ENCODE measurements at places on chromosomes 1 and 21. TPM values are rescaled to one million over a fixed set of nuclear protein-coding genes. Genes with fewer than 3 reads are reported as not detected.

ARL8A gene
- 73.5 TPM for total RNA-seq

CDK18 gene
- total RNA-seq: 2.7 TPM

PCSK9 gene
- total RNA-seq: not detected

LEMD1 gene
- total RNA-seq: not detected

PTPRC gene
- 698 TPM for total RNA-seq

LGALS8 gene
- 144 TPM for total RNA-seq

SPTA1 gene
- not detected for total RNA-seq

COL16A1 gene
- not detected for total RNA-seq

ATP6V1G3 gene
- not detected for total RNA-seq

GRCh38 chr1:12475101-12475500 is 142.9 kb downstream of the DHRS3 start:
- no peak for DNase-seq

DNA sequence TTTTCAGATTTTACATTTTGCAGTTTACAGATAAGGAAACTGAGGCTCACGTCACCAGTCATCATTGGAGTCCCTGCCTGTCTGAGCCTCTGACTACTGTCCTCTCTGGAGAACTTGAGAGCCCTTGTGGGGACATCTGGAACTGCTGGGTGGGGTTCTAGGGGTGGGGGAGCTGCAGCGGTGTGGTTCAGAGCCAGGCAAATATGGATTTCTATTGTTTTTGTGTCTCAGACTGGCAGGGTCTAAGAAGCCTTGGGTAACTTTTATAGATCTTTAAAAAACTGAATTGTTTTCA is 46.9 kb downstream of the IER5 start:
- DNase-seq: no peak

DNA sequence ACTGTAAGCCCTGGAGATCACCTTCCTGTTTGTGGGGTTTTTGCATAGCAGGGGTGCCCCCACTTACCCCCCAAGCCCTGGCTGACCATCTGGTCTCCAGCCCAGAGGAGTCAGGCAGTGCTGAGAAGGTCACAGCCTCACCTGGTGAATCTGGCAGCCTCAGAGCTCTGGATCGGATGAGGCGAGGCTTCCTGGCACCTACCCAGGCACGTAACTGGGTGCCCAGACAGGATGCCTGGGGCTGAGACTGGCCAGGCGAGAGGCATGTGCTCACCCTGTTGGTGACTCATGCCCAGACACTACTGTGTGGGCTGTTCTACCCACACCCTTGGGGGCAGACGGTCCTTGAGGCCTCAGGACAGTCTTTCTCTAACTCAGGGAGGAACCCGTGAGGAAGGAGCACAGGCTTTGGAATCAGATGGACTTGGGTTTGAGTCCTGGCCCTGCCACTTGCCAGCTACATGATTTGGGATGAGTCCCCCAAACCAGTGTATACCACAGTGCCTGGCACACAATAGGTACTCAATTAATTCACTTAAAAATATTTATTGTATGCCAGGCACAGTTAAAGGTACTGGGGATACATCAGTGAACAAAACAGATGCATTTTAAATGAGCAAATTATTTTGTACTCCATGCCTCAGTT is 15.1 kb upstream of the PADI3 start:
- no peak for DNase-seq

DNA sequence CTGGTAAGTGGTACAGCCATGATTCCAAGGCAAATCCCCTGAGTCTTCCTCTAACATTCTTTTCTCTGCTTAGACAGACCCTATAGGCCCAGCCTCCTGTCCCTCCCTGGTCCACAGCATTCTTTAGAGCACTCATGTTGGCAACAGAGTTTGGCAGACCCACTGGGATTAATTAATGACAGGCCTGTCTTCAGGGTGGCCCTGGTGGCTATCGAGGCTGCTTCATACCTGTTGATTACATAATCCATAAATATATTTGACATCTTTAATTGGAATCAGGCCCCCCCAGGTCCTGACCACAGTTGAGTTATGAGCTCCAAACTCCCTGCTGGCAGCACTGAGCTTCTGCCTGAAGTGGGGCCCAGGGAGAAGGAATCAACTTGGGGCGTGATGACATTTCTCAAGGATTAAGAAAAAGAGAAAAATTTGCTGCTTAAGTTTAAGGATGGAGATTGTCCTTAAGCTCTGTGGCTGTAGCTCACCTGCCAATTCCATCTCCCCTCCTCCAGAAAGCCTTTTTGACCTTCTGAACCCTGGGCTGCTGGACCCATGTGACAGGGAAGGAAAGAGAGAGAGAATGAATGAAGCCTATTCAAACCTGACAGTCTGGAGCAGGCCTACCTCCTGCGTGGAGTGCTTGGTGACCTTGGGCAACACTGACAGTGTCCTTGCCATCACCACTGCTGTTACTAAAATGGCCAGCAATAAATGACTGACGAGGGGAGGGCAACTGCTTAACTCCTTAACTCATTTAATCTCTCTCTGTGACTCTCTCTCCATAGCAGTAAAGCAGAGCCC is 156.6 kb downstream of the TRABD2B start:
- DNase-seq: no peak

DNA sequence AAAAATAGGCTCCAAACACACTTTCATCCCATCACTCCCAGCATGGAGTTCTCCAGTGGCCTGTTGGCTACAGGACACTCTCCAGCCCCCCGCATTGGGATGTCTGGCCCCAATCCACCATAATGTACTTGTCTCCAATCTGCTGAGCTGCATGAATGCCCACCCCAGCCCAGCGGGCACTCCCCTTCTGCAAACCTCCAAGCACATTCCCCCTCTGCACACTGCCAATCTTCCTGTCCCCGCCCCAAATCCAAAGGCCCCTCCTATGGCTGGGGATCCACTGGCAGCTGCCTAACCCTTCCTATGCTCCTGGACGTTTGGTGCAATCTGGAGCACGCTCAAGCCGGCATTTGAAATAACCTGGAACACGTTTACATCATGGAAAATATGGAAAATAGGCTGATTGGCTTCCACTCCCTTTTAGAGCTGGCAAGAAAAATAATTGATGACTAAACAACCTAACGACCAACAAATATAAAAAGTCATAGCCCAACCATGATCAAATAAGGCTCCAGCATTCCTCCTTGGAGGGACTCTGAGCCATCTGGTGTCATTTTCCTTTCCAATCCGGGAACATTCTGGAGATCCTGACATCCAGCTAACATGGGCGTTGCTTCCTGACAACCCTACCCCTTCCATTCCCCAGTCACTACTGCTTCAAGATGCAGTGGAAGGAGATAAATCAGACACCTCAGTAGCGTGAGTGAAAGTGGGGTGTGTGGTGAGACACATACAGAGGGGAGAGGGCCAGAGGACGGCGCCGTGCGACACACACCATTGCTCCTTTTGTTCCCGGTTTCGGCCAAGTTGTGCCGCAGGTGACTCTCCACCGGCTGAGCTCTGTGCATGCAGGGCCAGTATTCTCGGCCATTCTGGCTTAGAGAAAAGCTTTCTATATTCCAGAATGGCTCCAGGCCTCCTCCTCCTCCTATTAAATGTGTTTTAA is 41.6 kb downstream of the PDE9A start:
- DNase-seq: no peak

GRCh38 chr1:77126307-77126706 is 92.9 kb downstream of the PIGK start:
- DNase-seq: no peak

DNA sequence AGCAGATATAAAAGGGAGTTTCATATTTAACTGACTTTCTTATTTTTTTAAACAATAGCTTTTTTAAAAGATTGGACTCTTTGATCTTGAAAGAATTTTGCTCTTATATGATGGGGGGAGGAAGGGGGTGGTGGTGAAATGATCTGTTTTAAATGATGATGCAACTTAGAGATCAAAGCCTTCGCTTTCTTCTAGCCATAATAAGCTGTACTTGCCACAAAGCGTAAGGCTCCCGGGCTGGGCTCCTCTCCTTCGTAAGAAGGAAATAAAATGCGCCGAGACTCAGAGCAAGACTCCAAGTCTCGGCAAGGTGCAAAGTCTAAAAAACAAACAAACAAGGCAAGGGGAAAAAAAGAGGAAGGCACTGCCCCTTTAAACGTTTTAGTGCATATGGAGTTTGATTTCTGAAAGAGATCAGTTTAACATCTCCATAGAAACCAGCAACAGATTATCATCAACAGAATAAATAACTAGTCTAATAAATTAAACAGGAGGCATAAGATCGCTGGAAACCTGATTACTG is 3.3 kb downstream of the CASZ1 start:
- no peak for DNase-seq

- DNase-seq: no peak
These were observed 119.6 kb downstream of the ATG4C start for GRCh38 chr1:62903522-62903921.

DNA sequence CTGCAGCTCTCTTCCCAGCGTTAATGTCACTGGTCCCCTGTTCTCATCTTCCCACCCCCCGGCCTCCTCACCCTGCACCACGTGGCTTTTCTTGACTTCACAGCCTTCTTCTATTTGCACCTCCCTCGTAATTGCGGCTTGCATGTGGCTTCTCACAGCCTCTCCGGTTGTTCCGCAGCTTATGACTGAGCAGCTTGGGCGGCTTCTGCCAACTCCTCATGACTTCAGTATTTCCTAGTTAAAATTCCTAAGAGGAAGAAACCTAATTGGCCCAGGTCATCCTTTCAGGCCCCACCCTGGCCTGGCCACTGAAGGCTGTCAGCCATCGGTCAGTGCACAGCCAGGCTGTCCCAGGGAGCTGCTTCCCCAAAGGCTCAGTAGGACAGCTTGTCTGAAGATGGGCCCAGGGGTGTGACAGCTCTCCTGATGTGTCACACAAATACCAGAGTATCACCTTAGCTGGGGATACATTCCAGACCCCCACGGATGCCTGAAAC is 8.6 kb upstream of the RERE start:
- DNase-seq: no peak

DNA sequence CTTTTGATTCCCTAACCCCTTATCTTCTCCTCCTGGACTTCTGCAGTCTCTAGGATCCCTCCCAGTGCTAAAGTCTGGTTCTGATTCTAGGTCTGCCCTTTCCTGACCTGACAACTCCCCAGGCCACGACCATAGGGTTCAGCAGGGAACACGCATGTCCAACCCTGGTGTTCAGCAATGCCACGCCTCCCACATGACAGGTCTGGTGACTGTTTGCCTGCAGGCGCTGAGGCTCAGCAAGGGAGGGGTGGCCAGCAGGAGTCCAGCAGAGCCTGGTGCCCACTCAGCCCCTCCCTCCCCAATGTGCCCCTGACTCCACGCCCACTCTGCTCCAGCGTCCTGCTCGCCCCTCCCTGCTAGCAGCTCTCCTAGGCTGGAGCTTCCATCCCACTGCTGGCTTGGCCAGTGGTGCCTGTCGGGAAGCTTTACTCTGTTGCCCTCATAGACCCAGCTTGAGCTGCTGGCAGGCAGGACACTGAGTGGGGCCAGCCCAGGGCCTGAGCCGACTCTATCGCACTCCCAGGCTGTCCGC is 17.3 kb downstream of the SLC9A1 start:
- DNase-seq: no peak

DNA sequence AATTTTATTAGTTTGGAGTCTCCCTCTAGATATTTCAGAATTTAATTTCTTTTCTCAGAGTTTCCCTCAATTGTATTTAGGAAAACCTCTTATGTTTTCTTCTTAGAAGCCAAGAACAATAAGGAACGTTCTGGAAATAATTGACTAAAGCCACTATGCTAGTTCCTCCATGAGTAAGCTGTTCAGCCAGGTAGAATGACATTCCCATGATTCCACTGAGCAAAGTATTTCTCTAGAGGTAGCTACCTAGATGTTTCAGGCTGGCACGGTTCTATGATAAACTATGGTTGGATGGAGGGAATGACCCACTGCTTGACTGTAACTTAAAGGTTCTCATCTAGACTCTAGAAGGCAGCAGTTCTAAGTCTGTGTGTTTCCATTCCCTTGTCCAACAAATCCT is 62.4 kb downstream of the CLDN17 start:
- no peak for DNase-seq

GRCh38 chr1:1206966-1207531 is 657 bp upstream of the TNFRSF18 start:
- DNase-seq: no peak

GRCh38 chr21:40792691-40793456 is 54.1 kb downstream of the DSCAM start:
- no peak for DNase-seq

DNA sequence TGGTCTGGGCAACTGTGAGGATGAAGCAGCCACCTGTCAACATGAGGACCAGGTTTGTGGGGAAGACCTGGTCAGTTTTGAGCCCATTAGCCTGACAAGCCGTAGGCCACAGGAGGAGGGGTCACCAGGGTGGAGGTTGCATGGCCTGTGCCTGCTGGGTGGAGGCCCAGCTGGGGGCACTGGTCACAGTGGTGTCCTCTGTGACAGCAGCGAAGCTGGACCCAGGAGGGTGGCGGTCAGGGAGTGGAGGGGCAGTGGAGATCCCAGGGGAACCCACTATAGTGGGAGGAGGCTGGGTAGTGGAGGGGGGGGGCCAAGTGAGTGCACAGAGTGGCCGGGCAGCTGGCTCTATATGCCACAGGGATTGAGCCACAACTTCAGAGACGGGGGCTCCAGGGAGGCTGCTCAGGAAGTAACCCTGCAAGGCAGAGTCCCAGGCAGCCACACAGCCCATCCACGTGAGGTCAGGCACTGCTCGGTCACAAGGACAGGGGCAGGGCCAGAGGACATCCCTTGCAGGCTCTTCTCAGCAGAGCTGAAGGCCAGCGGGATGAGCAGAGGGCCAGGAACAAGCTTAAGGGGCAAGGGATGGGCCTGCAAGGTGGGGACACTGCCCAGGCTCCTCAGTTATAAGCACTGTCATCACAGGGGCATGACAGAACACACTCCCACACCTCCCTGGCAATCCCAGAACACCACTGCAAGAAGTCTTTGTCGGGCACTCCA is 2.3 kb upstream of the C1orf35 start:
- no peak for DNase-seq

DNA sequence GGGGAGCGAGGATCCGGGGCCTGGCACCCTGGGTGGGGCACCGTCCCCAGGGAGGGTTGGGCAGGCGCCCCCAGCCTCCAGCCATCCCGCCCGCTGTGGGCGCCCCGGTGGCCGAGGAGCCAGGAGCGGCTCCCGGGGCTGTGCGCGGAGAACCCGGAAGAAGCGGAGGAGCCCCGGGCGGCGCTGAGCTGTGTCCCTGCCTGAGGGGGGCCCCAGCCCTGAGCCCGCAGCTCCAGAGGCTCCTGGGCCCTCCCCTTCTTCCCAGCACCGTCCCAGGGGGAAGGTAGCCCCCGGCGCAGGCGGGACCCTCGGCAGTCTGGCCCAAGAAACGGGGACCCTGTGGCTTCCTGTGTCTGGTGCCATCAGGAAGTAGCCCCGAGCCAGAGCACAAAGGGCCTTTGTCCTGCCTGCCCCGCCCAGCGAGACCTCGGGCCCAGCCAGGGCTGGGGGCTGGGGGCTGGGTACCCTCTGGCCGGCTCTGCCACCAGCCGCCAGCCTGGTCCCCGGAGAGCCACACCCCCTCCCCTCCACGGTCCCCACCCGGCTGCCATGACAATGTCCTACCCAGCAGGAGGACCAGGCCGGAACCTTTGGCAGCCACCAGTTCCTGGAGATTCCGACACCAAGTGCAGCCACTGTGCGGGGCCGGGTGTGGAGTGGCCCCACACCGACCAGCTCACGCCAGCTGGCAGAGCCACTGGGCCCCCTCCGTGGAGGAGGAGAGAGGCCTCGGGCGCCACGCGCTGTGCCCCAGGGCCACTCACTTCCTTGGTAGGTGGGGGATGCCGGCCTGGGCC is 15.6 kb upstream of the TTLL10 start:
- no peak for DNase-seq

GRCh38 chr1:8448911-8449661 is 131.2 kb downstream of the SLC45A1 start:
- DNase-seq: no peak
